EL (cell line): ENCODE measurements at places on chromosomes 2 and 18.

- DNase-seq, result no peak
Measured at GRCh38 chr18:30940952-30941539, 101.5 kb downstream of the DSC3 start.

GRCh38 chr2:73020306-73020656, 51.2 kb downstream of the SFXN5 start:
- no peak for DNase-seq

DNA sequence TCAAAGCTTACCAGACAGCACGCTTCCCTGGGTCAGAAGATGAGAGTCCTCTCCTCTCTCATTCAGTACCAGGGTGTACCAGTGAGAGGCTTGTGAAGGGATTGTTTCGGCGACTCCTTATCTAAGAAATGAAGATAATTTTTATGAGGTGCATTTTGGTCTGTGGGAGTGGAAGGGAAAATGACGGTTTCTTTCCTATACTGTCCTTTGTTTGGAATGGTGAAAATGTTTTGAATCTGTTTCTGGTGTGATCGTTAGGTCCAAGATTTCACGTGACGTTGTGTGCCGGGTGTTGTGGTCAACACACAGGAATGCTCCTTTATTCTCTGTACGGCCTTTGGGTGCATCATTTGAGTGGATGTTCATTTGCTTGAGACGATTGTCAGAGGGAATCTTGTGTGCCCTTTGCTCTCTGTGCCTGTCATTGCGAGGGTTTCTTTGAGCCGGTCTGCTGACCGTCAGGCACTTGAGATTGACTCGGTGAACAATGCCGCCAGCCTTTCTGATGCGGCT, 183.5 kb downstream of the AGAP1 start:
- no peak for DNase-seq

DNA sequence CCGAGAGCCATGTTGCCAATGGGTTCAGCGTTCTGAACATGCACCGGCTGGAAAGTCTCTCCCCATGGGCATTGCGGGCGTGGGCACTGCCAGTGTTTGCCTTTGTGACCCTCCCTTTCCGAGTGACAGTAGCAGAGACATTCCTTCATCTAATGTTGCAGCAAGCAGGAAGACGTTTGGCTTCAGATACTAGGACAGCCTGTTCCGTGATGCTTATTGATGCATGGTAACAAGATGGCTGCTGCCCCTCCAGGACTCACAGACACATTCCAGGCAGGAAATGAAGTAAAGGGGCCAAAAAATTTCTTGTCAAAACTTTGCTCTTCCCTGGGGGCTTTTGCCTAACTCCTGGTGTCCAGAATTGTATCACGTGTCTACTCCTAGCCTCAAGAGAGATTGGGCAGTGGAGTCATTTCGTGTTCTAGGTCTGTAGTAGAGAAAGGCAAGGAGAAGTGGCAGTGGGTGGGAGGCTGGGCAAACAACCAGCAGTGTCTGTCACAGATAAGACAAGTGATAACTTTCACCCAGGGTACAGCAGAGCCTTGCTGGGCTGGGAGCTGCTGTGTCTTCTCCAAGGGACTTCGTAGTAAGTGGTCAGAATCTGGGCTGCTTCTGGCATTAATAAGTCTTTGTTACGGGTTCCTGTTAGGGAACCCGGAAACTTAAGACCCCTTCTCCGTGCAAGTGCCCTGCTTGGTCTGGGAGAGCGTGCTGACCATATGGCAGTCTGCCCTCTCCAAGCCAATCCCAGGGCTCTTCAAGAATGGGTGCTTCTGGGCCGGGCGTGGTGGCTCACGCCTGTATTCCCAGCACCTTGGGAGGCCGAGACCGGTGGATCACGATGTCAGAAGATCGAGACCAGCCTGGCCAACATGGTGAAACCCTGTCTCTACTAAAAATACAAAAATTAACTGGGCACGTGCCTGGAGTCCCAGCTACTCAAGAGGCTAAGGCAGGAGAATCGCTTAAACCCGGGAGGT, 93.5 kb downstream of the TFCP2L1 start:
- DNase-seq, result no peak

DNA sequence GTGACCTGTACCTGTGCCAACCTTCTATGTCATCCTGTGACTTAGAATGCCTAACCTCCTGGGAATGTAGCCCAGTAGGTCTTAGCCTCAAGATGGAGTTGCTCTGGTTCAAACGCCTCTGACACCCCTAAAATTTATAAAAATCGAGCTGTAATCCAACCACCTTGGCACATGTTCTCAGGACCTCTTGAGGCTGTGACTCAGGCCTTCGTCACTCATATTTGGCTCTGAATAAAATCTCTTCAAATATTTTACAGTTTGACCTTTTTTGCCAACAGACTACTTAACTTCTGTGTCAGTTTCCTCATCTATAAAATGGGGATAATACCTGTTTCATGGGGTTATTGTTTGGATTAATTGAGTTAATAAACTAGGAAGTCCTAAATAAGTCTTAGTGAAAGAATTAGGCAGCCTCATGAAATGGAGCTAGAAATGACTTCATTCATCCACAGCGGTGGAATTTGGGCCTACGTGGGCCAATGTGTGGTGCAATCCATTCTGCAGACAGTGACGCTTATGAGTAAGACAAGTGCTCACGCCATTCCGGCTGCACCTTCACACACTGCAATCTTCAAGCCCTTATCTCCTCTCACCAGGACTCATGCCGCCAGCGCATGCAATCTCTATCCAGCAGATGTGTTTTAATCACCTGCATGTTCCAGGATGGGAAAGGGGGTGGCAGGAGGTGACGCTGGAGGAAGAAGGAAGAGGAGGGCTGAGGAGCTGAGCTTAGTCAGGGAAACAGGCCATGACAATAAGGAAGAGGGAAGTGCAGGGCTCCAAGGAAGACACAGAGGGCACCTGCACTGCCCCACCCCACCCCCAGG, 2.0 kb upstream of the UBE2F start:
- peak; percentile 31 for DNase-seq

- DNase-seq, result no peak
Measured at GRCh38 chr2:136191041-136191440, 73.1 kb upstream of the CXCR4 start.

GRCh38 chr2:16313235-16313975, 352.2 kb downstream of the CYRIA start:
- no peak for DNase-seq

DNA sequence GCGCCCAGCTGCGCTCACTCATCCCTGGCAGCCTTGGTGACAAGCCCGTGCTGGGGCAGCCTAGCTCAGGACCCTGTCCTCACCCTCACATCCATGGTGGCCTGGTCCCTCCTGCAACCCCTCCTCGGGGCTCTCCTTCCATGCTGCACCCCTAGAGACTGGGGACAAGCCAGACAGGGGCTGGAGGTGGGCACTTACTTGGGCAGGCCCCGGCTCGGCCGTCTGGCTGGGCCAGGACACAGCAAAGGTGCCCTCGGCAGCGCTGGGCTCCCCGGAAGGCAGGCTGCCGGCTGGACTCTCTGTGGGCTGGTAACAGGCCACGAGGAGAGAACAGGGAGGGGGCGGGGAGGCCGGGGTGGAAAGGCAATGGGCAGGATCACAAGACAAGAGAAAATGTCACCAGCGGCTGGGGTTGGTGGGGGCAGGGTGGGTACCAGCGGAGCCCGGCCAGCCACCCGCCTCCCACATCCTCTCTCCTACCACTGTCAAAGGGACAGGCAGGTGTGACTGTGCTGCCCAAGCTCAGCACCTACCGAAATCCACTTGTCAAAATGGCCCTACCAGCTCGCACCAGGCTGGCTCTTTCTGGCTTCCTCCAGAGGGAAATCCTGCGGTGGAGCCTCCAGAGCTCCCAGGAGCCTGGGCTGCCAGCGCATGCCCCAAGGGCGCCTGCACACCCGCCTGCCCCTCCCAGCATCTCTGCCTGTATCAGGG, 54.7 kb downstream of the BIN1 start:
- no peak for DNase-seq

DNA sequence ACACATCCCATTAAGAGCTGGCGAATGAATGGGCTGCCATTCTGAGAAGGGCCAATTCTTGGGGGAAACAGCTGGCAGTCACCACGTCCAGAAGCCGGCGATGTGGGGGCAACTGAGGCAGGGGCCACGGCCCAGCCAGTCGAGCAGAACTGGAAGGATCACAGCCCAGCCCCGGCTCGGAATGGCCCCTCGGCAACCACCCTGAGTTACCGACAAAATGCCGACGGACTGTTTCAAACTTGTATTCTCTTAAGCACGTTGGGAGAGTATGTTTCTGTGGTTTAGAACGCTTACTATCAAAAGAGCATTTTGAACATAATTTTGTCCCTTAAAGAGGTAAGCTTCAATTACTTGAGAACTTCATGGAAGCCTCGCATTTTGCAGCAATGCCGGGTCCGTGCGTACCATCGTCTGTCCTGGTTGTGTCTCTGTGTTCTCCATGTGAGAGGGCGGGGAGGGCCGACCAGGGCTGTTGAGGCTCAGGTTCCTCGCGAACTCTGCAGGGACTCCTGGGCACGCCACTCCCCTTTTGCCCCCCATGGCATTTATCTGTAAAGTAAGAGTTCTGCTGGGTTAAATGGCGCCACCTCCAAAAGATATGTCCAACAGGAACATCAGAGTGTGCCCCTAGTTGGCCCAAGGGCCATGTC, 155.9 kb downstream of the TWIST2 start:
- no peak for DNase-seq

GRCh38 chr2:146777181-146777580, 1067.6 kb upstream of the ACVR2A start:
- no peak for DNase-seq

DNA sequence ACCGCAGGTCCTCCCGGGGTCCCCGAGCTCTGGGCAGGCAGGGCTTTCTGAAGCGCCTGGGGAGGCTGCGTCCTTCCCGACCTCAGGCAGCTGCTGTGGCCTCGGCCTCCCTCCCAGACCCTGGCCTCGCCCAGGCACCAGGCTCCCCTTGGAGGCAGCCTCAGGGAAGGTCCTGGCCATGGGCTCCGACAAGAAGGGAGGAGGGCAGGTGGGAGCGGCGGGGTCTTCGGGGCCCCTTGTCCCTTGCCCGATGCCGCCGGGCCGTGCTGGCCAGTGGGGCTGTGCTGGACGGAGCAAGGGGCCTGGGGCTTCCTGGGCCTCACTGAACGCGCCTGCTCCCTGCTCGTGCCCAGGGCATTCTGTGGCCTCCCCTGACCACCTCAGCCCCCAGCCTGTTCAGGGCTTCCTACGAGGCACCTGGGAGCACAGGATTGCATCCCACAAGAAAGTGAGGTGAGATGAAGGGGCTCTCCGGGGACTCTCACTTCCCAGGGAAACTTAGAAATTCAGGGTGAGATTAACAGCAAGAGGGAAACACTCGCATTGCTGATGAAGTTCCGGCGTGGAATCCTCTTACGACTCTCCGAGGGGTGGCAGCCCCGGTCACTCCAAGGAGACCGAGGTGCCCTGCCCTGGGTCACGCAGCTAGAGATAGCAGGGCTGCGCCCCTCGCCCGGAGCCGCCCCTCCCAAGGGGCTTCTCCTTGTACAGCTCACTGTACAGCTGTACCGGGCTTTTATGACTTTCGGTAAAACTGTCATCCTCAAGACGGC, 778 bp downstream of the MFSD2B start:
- DNase-seq, result no peak

- peak; percentile 92 for DNase-seq
Measured at GRCh38 chr2:240320204-240320993, 115.1 kb upstream of the GPC1 start.

DNA sequence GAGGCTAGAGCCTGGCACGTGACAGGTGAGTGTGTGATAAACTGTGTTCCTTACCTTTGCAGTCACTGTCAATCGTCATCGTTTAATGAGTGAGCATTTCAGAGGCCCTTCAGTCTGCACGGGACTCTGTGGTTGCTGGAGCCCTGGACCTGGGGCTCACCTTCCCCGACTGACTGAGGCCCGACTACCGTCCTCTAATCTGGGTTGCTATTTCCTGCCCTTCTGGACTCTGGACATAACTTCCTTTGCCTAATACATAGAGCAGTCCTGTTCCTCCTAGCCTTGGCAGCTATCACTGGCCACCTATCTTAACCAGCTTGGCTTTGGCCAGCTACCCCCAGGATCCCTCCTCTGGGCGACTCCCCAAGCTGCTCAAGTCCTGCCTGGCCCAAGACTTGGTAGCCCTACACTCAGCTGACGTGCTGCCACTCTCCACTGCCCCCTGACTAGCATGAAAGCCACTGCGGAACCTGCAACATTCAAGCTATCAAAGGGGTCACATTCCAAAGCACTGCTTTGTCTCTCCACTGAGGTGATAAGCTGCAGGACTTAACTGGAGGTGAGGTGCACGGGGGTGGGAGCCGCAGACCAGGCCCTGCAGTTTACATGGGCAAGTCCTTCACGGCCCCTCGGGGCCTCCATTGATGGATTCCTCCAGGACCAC, 11.1 kb upstream of the RAB17 start:
- no peak for DNase-seq

DNA sequence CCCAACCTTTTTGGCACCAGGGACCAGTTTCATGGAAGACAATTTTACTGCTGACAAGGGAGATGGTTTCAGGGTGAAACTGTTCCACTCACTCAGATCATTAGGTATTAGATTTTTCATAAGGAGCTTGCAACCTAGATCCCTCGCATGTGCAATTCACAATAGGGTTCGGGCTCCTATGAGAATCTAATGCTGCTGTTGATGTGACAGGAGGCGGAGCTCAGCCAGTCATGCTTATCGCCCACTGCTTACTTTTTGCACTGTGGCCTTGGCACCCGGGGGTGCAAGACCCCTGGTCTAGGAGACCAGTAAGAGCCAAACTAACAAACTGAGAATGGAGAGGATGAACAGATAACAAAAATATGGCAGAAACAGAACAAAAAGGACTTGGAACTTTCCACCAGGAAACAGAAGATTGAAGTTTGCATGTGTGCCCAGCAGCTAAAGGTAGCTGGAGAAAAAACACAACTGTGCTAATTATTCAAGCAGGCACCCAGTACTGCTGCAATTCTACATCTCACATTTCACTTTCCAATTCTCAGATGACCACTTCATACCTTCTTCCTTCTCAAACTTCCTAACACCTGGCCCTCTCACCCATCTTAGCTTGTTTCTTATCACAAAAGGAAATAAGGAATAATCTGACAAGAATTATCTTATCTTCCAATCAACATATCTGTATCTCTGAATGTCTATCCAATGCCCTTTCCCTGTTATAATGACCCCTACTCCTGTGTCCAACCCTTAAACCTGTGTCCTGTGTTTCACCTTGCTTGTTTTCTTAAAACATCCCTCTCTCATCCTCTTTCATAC, 24.8 kb downstream of the SP3 start:
- peak; percentile 17 for DNase-seq

- DNase-seq, result peak; percentile 83
Measured at GRCh38 chr2:150586858-150587257, 99.4 kb upstream of the RND3 start.

- DNase-seq, result no peak
Measured at GRCh38 chr2:154914561-154914960, 216.1 kb downstream of the KCNJ3 start.

DNA sequence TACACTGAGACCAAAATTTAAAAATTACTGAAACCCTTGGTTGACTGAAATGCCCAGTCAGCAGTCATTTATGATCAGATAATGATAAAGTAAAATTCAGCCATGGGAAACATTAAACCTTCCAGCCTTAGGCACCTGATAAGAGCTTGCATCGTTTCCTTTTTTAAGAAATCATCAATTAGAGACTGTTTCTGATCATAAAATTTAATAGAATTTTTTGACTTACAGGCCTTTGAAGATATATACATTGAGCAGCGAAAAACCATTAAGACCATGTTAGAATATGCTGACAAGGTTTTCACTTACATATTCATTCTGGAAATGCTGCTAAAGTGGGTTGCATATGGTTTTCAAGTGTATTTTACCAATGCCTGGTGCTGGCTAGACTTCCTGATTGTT, 99.6 kb upstream of the CSRNP3 start:
- DNase-seq, result no peak

- no peak for DNase-seq
Measured at GRCh38 chr2:238346544-238346943, 26.2 kb downstream of the TRAF3IP1 start.

GRCh38 chr2:27776097-27776496, 4.6 kb downstream of the MRPL33 start:
- peak; percentile 95 for DNase-seq

GRCh38 chr2:40028792-40029488, 249.9 kb upstream of the THUMPD2 start:
- DNase-seq, result no peak
